Esophagus squamous epithelium (tissue), 5 donors: ENCODE measurements at places on chromosomes 3 and 15.

GRCh38 chr3:171543759-171544300 lies 83.6 kb upstream of the TNIK start:
- no peak overlapping the region for H3K4me3 ChIP-seq
- no peak for DNase-seq
- no peaks in the 10 kb centered on the region for H3K36me3 ChIP-seq
- no peak overlapping the region for H3K27ac ChIP-seq
- H3K27me3 ChIP-seq, result no peaks in the 10 kb centered on the region

- H3K27me3 ChIP-seq, result no peaks in the 10 kb centered on the region
- H3K27ac ChIP-seq, result no peak overlapping the region
These were observed 168.5 kb upstream of the FAM3D start for GRCh38 chr3:58835086-58835485.

DNA sequence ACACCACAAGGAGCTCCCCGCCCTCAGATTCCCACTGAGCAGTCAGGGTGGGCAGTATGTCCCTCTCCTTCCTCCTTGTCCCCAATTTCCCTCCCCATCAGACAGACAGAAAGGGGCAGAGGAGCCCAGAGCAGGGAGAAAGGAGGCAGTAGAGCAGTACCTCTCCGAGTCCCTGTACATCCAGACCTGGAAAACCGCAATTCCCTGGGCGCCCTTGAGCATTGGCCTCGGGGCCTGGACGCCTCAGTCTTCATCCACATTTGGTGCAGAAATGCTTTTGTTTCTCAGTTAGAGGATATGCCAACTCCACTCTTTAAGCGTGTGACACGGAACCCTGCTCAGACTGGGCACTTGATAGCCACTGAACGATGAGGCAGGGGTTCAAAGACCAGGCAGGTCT lies 5.9 kb downstream of the ISG20 start:
- H3K4me1 ChIP-seq, result peaks cover 39% of the 10 kb centered on the region
- no peaks in the 10 kb centered on the region for H3K27me3 ChIP-seq
- H3K4me3 ChIP-seq, result no peak overlapping the region
- DNase-seq, result no peak
- H3K36me3 ChIP-seq, result no peaks in the 10 kb centered on the region

- H3K27me3 ChIP-seq, result no peaks in the 10 kb centered on the region
- no peak overlapping the region for H3K4me3 ChIP-seq
- no peak for DNase-seq
- H3K27ac ChIP-seq, result peak overlapping the region; percentile 86
- H3K36me3 ChIP-seq, result no peaks in the 10 kb centered on the region
- peaks cover 75% of the 10 kb centered on the region for H3K4me1 ChIP-seq
These were observed 1.9 kb downstream of the STIMATE start for GRCh38 chr3:52895418-52895817.

DNA sequence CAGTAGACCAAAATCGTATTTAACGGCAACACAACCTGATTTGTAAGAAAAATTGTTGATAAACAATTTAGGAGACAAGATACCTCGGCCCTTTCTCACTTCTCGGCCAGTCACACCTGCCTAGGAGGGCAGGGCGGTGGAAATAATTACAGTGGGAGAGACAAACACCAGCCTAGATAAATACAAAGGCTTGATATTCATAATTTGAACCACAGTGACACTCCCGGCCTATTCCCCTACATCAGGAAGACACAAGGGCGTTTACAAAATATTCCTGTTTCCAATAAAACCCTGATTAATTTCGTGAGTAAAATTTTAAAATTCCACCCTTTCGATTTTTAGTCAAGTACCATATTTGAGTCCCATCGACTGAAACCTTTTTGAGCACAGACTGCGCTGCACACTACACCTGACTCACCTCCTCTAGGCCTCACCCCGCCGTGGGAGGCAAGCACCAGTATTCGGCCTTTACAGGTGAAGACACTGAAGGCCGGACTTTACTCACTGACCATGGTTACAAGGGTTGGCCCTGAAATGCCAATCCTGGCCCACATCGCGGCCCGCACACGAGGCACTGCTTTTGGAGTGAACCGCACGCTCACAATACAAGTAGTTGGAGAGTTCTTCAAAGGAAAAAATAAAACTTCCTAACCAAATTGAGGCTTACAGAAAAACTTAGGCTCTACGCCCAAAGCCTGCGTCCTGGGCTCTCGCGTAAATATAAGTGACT lies 794 bp downstream of the ARPP19 start:
- H3K36me3 ChIP-seq, result no peaks in the 10 kb centered on the region
- no peaks in the 10 kb centered on the region for H3K27me3 ChIP-seq
- H3K27ac ChIP-seq, result peak overlapping the region; percentile 98
- DNase-seq, result no peak
- peaks cover 51% of the 10 kb centered on the region for H3K4me1 ChIP-seq
- H3K4me3 ChIP-seq, result peak overlapping the region; percentile 79

DNA sequence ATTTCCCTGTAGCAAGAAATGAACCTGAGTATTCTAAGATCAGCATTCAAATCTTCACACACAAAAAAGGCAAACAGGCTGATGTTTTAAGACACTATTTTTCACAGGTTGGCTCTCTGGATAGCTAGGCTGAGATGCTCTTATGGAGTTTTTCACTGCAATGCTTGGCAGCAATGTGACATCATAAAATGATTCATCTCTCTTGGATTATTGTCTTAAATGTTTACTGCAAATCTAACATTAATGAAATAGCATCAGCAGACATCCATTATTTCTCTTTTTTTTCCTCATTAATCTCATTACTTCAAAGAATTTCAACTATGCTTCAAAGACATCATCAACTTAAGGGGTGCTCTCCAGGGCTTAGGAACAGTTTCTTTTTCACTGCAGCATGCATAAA lies 23.6 kb upstream of the SSUH2 start:
- no peaks in the 10 kb centered on the region for H3K4me1 ChIP-seq
- H3K27me3 ChIP-seq, result no peaks in the 10 kb centered on the region
- no peak for DNase-seq
- H3K36me3 ChIP-seq, result no peaks in the 10 kb centered on the region
- no peak overlapping the region for H3K4me3 ChIP-seq
- no peak overlapping the region for H3K27ac ChIP-seq

DNA sequence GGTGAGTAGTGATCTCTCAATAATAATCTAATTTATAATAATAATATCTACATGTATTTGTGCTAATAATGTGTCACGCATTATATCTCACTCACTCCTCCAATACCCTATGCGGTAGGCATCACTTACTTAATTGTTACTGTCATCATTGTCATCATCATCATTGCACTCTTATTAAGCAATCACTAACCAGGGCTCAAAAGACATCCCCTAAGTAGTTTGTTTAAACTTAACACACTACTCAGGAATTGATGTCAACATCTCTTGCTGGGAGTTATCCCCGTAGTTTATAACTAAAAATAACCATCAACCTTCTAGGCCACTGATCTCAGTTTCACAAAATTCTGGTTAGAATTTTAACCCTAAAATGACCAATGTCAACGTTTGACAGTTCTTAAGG lies 56.8 kb upstream of the ICE2 start:
- no peak overlapping the region for H3K4me3 ChIP-seq
- H3K27me3 ChIP-seq, result no peaks in the 10 kb centered on the region
- peaks cover 36% of the 10 kb centered on the region for H3K4me1 ChIP-seq
- no peak for DNase-seq
- no peaks in the 10 kb centered on the region for H3K36me3 ChIP-seq

DNA sequence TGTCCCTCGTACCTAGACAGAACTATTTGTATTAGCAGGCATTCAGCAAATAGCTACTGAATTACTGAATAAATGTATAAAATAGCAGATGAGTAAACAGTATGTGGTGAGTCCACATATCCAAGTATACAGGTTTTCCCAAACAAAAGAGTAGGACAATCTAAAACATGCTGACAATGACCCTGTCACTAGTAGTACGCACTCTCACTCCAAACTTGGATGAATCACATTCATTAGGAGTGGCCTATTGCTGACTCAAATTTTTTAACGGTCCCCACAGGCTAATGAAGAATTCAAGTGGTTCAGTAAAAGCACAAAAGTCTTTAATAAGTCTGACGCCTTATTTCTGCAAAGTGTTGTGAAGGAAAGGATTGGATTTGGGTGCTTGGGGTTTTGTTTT lies 449.3 kb upstream of the THBS1 start:
- no peaks in the 10 kb centered on the region for H3K27me3 ChIP-seq
- peaks cover 20% of the 10 kb centered on the region for H3K4me1 ChIP-seq
- no peak overlapping the region for H3K27ac ChIP-seq
- H3K4me3 ChIP-seq, result no peak overlapping the region

- H3K36me3 ChIP-seq, result no peaks in the 10 kb centered on the region
- DNase-seq, result no peak
- H3K4me1 ChIP-seq, result no peaks in the 10 kb centered on the region
These were observed 119.5 kb downstream of the MYLK start for GRCh38 chr3:123764647-123765046.

- DNase-seq, result no peak
- H3K27me3 ChIP-seq, result no peaks in the 10 kb centered on the region
- no peak overlapping the region for H3K27ac ChIP-seq
- H3K4me1 ChIP-seq, result no peaks in the 10 kb centered on the region
- no peaks in the 10 kb centered on the region for H3K36me3 ChIP-seq
These were observed 167.3 kb downstream of the ALCAM start for GRCh38 chr3:105533960-105534359.

- no peaks in the 10 kb centered on the region for H3K27me3 ChIP-seq
- no peak for DNase-seq
- H3K36me3 ChIP-seq, result no peaks in the 10 kb centered on the region
- no peak overlapping the region for H3K4me3 ChIP-seq
These were observed 126.5 kb downstream of the ADAMTS17 start for GRCh38 chr15:100215031-100215842.

DNA sequence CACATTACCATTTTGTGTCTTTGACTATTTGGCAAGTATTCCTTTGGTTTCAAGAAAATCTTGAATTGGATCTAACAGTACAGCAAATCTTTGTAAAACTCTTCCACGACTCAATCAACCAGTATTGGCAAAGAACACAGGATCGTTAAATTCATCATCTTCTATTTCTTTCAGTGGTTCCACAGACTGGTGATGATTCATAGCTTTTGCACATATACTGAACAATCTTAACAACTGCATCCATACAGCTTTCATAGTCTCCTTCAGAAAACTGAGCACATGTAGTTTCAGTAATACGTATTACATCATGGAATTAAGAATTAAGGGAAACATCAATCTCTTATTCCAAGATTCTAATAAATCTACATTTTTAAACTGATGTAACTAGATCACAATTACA lies 91.6 kb upstream of the LIPC start:
- H3K27ac ChIP-seq, result no peak overlapping the region
- H3K4me3 ChIP-seq, result no peak overlapping the region
- no peaks in the 10 kb centered on the region for H3K27me3 ChIP-seq

DNA sequence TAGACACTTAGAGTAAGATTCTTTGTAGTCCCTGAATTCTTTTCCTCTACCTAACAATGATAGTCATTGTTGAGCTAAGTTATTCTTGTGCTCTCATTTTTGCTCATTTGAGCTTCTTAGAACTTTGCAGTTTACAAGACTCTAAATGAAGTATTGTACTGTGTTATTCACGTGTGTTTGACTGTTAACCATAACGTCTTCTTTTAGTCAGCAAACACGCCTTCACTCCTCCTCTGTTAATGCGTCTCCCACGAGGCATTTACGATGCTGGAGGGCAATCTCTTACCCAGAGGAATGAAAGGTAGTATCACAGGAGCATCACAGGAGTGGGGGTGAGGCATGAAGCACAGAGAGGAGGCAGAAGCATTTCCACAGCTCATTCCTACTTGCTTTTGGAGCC lies 14.8 kb upstream of the P2RY14 start:
- DNase-seq, result no peak
- no peaks in the 10 kb centered on the region for H3K27me3 ChIP-seq
- H3K4me3 ChIP-seq, result no peak overlapping the region
- no peaks in the 10 kb centered on the region for H3K36me3 ChIP-seq

- no peaks in the 10 kb centered on the region for H3K27me3 ChIP-seq
- peaks cover 6% of the 10 kb centered on the region for H3K4me1 ChIP-seq
- H3K27ac ChIP-seq, result no peak overlapping the region
- H3K36me3 ChIP-seq, result no peaks in the 10 kb centered on the region
- DNase-seq, result no peak
These were observed 53.8 kb downstream of the CACNA2D3 start for GRCh38 chr3:54176106-54176505.

DNA sequence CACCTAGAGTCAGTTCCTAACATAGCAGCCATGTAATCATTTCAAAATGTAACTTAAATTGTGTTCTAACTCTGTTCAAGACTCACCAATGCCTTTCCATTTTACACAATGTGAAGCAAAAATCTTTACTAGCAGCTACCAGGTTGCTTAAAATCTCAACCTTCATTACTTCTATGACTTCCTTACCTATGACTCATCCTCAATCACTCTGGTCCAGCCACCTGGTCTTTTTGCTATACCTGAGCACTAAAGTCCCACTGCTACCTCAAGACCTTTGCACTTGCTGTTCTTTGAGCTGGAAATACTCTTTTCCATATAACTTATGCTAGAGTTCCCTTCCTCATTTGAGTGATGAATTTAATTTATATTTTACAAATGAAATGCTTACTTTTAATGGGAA lies 993.2 kb downstream of the NTRK3 start:
- no peaks in the 10 kb centered on the region for H3K27me3 ChIP-seq
- DNase-seq, result no peak
- no peak overlapping the region for H3K4me3 ChIP-seq
- H3K4me1 ChIP-seq, result no peaks in the 10 kb centered on the region
- H3K36me3 ChIP-seq, result no peaks in the 10 kb centered on the region
- no peak overlapping the region for H3K27ac ChIP-seq

DNA sequence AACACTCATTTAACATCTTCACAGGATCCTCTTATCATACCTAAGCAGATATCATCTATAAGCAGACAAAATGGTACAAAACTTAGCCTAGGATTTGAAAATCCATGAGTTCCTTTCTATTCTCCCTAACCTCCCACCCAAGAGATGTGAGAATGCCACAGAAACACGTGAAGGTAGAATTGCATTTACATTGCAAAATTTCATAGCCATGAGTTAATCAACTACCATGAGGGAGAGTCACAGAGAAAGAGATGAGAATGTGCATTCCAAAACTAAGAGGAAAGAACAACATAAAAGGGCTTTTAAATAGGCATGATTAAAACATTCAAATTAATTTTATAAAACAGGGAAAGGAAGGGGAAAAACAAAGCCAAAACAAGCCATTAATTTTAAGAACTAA lies 806.2 kb downstream of the NTRK3 start:
- H3K27me3 ChIP-seq, result no peaks in the 10 kb centered on the region
- H3K36me3 ChIP-seq, result no peaks in the 10 kb centered on the region
- no peak overlapping the region for H3K4me3 ChIP-seq
- H3K4me1 ChIP-seq, result no peaks in the 10 kb centered on the region

DNA sequence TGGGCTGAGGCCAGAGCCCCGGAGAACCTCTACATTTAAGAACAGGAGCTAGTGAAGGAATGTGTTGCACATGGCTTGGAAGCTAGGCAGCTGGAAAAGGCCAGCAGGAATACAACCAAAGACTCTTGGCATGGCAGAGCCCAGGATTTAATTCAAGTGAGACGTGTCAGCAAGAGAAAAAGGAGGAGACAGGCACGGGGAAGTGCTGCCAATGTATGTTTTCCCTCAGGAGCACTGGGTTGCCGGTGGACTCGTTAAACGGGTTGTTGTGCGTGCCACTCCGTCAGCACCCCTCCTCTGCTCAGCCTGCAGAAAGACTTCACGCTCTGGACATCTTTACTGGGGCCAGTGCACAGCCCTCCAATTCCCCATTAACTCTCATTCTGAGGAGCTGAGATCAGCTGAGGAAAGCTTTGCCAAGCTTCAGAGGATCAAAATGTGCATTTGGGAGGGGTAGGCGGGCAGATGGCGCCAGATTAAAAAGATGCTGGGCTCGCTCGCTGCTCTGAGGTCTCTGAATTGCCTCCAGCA lies 103.7 kb downstream of the PDZRN3 start:
- H3K27ac ChIP-seq, result peak overlapping the region; percentile 82
- H3K36me3 ChIP-seq, result no peaks in the 10 kb centered on the region
- no peak for DNase-seq
